ENCODE measurements at places on chromosomes 4 and X.

GRCh38 chr4:107845681-107846080, 20.9 kb downstream of the SGMS2 start:
- DNase-seq, result no peak

GRCh38 chr4:145154573-145154972, 25.8 kb downstream of the OTUD4 start:
- peak; percentile 21 for DNase-seq

DNA sequence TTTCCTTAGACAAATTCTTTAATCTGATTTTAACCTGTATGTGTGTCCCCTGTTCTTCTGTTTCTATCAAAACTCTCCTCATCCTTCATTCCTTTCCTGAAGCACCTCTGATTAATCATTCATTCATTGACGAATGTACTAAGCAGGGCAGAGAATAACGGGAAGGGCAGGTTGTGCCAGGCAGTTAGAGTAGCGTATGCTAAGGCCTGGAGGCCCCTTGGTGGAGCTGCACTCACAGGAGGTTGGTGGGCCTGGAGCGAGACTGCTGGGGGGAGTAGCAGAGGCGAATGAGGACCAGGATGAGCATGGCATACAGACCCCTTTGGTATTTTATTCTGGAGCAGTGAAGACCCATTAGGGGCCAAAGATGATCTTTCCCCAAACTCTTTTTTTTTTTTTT, 22.5 kb downstream of the PTTG2 start:
- DNase-seq, result no peak

DNA sequence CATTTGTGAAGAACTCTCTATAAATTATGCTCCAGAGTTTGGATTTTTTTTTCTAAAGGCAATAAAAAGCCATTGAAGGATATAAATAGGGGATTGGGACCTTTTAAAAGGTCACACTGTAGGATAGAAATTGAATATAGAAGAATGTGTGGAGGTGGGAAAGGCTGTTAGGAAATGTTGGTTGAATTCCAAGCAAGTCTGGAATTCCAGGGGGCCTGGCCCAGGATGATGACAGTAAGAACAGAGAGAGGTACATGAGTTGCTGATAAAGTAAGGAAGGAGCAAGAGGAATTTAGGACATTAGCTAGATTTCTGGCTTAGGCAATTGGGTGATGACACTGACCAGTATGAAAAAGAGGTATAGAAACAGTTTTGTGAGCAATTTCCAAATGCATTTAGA, 95.4 kb upstream of the USP38 start:
- DNase-seq, result no peak

All from muscle of back (tissue), 13 donors.